ENCODE measurements at places on chromosomes 5 and 9. TPM values are rescaled to one million over a fixed set of nuclear protein-coding genes. Genes with fewer than 3 reads are reported as not detected.

Gene TRUB2
- total RNA-seq, result 16.2 TPM

Gene TMEM232
- 7.2 TPM for total RNA-seq

Gene SLC6A19
- not detected for total RNA-seq

Gene PCDHGA12
- total RNA-seq, result 30.2 TPM

Gene SPINK13
- total RNA-seq, result 1.4 TPM

Gene SPATA31C1
- not detected for total RNA-seq

Gene GADD45G
- 0.52 TPM for total RNA-seq

Gene CTNND2
- total RNA-seq, result not detected

Gene PLAC8L1
- not detected for total RNA-seq

Gene SPATA31E1
- total RNA-seq, result not detected

Gene UBE2D2
- total RNA-seq, result 58.8 TPM

Gene OR1J2
- 0.32 TPM for total RNA-seq

Gene OBP2B
- not detected for total RNA-seq

Gene STPG3
- not detected for total RNA-seq

Gene SOHLH1
- total RNA-seq, result not detected

Gene NMUR2
- not detected for total RNA-seq
